ENCODE measurements at places on chromosomes 6 and 20.

DNA sequence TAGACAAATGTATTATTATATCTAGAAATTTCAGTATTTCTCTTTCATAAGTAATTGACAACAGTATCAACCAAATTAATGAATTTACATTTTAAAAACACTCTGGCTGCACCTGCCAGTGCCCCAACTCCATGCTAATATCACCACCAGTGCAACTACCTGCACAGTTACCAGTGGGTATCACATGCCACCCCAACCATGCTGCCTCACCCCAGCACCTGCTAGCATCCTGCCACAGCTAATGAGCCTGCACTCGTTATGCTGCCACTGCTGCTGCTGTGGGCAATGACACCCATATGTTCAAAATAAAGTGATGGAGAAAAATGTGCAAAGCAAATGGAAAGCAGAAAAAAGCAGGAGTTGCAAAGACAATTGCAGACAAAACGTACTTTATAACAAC is 855.9 kb upstream of the MANEA start:
- no peak for DNase-seq

DNA sequence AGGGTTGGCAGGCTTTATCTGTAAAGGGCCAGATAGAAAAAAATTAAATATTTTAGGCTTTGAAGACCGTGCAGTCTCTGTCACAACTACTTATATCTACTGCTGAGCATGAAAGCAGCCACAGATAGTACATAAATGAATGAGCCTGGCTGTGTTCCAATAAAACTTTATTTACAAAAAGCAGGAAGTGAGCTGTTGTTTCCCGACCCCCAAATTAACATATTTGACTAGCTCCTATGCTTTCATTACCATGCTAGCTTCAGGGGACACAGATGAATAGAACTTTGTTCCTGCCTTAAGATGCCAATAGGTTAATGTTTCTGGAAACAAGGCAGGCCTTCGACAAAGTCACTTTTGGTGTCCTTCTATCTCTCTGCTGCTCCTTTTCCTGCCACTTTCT is 1058.0 kb upstream of the FLRT3 start:
- DNase-seq, result no peak

DNA sequence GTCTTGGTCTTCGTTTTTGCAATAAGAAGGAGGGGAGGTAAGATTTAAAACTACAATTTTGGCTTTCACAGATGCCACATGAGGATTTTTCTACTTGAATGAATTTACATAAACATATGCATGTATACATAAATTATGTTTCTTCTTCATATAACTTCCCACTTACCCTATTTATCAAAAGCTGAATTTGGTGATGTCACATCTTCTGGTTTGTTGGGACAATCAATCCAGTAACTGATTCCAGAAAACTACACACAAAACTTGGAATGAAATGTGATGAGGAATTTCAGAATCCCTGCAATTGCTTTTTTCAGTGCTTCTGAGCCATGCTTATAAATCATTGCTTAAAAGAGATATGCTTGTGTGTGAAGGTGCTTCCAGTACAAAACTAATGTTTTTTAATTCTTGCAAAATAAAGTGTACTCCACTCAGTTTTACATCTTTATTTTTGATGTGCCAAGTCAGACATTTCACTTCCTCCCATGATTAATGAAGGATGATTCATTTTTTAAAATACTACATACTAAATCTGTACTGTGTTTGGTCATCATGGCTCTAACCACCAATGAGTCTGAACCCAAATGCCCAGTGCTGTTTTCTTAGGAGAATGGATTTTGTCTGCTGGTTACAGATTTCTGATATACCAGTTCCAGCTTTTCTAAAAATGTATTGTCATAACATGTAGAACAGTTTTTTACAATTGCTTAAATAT is 32.1 kb upstream of the RIN2 start:
- no peak for DNase-seq

GRCh38 chr6:140078561-140079125 is 704.2 kb upstream of the CITED2 start:
- no peak for DNase-seq

GRCh38 chr20:63442100-63442493 is 30.4 kb downstream of the KCNQ2 start:
- DNase-seq, result peak; percentile 46

DNA sequence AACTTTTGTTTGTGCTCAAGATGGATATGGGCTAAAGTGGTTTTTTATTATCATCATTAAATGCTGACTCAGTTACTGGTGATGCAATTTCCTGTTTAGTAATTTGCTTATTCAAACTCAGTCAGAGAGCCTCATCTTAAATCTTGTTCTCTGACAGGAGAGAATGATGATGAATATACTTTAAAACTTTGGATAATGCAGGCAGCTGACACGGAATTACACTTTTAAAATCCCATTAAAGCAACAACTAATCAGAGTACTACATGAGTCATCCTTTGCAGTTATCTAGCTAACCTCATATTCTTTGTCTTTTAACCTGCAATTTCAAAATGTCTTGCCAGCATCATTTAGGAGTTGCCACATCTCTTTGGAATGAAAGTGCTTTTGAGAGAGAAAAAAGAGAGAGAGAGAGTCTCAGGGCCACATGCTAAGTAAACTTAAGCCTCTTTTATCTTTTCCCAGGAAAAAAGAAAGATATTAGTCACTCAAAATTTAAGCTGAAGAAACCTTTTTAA is 9.2 kb upstream of the C6orf141 start:
- peak; percentile 17 for DNase-seq

DNA sequence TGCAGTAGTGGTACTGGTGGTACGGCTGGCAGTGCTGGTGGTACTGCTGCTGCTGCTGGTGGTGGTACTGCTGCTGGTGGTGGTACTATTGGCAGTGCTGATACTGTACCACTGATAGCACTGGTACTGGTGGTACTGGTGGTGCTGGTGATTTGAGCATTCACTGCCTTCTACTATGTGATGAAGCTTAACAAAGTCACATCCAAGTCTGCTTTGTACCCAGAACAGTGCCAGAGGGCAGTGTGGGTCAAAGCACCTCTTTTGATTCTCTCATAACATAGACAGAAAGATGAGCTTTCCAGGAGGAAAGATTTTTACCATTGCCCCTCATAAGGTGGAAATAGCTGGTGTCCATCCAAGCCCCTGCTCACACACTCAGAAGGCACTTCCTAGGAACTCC is 48.7 kb downstream of the ANKRD6 start:
- no peak for DNase-seq

- DNase-seq, result no peak
These were observed 68.0 kb upstream of the TFB1M start for GRCh38 chr6:155382338-155382685.

GRCh38 chr6:26250698-26251044 is 114.3 kb upstream of the BTN3A2 start:
- peak; percentile 82 for DNase-seq

DNA sequence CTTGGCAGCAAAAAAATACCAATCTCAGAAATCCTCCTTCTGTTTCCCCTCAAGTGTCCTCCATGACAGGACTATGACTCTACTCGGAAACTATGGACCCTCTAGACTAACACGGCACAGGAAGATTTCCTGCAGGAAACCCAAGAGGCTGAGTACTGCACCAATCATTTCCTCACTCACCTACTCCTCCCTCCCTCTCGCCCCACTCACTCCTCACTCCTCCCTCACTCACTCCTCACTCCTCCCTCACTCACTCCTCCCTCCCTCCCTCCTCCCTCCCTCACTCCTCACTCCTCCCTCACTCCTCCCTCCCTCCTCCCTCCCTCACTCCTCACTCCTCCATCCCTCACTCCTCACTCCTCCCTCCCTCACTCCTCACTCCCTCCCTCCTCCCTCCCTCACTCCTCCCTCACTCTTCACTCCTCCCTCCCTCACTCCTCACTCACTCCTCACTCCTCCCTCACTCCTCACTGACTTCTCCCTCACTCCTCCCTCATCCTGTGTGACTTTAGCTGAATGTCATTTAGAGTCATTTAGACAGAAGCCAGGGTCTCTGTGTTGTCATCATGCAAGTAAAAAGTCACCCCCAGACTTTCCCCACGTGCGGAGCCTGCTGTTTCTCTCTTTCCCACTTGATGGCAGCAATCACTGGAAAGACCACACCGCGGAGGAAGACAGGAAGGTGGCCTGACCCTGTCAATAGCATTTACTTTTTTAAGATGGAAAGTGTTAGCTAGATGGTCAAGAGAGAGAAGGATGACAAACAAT is 226.8 kb upstream of the PDE10A start:
- DNase-seq, result peak; percentile 42

- no peak for DNase-seq
These were observed 44.5 kb upstream of the CLDN20 start for GRCh38 chr6:155219299-155219698.

DNA sequence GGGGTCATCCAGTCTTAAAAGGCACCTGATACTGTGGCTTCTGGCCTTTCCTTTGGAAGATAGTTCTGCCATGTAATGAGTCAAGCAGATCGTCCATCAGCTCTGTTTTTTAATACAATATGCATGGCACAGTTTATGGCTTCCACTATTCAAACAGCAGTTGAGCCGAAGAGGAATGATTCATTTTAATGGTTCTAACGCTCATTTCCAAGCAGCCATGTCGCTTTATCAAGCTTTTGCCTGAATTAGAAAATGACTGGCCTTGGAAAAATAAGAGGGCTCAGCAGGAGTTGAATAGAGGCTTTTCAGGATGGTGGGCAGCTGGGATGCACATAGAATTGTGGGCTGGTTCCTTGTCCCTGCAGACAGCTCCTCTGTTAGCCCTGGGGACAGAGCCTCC is 138.1 kb downstream of the SOBP start:
- no peak for DNase-seq

DNA sequence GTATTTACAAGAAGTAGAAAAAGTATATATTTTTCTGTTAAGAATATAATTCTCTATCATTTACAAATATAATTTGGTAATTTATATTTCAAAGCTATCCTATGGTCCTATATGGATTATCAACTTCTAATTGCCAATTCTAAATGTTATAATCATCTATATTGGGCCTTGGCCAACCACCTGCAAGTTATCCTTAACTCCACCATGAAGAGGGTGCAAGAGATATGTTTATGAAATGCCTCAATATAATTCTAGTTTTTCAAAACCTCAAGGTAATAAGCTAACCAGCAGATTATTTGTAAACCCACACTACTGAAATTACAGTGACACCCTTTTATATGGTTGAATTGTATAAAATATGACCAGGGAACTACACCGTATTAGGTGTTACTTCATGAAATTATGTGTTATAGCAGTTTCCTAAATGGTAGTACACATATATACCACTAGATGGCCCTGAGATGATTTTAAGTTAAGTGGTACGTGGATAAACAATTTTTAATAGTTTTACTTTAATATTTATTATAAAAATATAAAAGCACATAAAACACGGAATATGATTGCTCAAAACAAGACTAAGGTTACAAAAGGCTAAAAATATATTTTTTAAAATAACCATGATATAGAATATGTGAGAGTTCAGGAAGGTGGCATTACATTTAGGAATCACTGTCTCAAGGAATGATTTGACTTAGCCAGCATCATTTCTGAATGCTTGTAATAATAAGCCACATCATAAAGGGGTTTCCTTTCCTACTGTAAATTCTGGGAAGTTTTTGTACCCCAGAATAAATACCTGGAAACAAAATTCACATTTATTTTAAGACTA is 9.8 kb upstream of the PNISR start:
- DNase-seq, result peak; percentile 12

GRCh38 chr6:10151144-10151915 is 263.5 kb downstream of the TFAP2A start:
- DNase-seq, result peak; percentile 72

- DNase-seq, result no peak
These were observed 26.4 kb upstream of the FAM83C start for GRCh38 chr20:35318502-35319157.

DNA sequence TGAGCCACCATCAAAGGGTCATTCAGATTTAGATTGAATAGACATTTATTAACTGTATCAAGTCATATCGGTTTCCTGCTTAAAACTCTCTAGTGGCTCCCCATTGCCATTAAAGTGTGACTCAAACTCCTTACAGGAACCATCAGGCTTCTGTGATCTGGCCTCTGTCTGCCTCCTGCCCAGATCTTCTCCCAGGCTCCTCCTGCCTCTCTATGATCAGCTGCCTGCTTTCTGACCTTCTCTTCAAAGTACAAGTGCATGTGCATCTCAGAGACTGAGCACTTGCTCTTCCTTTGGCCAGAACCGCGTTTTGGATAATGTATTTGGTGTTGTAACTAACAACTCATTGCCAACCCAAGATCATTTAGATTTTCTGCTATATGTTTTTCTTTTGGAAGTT is 52.7 kb downstream of the IL20RA start:
- DNase-seq, result no peak

- DNase-seq, result no peak
These were observed 63.8 kb upstream of the CLDN20 start for GRCh38 chr6:155200012-155200411.

DNA sequence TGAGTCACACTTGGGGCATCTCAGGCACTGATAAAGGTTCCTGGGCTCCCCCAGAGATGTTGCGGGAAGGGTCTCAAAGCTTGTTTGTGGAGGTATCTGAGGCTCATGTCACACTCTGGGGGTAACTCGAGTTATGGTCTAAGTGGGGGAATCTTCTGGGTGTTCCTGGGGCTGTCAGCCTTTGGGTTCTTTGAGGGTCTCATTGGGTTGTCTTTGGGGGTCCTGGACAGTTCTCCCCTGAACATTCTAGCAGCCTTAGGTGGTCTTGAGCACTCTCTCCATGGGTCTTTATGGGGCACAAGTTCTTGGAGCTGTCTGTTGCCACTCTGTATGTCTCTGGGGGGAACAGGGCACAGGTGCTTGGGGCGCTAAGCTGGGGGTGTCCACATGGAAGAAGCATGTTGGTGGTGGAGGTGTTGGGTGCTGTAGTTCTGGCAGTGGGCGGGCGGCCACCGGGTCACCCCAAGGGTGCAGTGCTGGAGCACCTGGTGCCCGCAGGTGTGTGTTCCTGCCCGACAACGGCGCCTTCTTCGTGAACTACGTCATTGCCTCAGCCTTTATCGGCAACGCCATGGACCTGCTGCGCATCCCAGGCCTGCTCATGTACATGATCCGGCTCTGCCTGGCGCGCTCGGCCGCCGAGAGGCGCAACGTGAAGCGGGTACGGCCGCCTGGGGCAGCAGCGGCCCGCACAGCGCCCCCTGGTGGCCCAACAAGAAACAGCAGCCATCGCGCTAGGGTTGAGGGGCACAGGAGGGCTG is 7.1 kb upstream of the CAPN11 start:
- DNase-seq, result peak; percentile 62

DNA sequence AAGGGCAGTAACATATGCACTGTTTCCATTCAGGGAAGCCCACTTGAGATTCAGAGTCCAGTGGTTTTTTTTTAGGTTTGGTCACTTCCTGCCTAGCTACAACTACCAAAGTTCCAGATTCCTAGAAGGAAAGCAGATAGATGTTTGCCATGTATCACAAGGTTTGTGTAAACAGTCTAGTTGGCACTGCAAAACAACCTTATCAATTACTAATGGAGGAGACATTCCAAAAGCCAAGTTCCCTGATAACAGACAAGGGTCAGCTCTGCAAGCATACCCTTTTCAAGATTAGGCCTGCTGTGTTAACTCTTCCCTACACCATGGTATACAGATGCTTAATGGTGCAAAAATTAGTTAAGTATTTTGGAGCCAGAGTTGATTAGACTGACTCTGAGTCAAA is 141.3 kb upstream of the GLP1R start:
- no peak for DNase-seq
